Upper lobe of left lung (tissue), 6 donors: ENCODE measurements at places on chromosomes 2 and 18. TPM values are rescaled to one million over a fixed set of nuclear protein-coding genes. Genes with fewer than 3 reads are reported as not detected.

LRP1B gene
- total RNA-seq: under 0.01 TPM

COL4A3 gene
- 55.9 TPM for total RNA-seq

LYG2 gene
- total RNA-seq: not detected

REG1B gene
- total RNA-seq: 5.2 TPM

DNA sequence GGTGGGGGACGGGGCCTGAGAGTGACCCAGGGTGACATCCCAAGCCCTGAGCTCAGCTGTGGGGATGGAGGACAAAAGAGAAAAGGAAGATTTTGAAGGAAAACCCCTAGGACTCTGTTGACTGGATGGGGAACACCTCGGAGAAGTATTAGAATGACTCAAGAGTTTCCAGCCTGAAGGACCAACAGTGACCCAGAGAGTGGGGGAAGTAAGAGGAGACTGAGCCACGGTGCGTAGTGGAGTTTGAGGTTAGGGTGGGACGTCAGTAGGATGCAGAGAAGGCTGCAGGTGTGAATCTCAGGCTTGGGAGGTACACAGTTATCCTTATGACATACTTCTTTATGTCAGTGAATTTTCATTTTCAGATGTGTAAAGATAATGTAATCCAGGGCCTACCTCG is 119.5 kb downstream of the NCK2 start:
- DNase-seq: no peak

GRCh38 chr2:129160879-129161278 is 818.6 kb upstream of the RAB6C start:
- no peak for DNase-seq

GRCh38 chr2:25089605-25090315 is 47.9 kb downstream of the EFR3B start:
- DNase-seq: no peak

GRCh38 chr18:61448316-61448715 is 115.1 kb downstream of the CDH20 start:
- no peak for DNase-seq

GRCh38 chr2:30072250-30072842 is 74.5 kb upstream of the YPEL5 start:
- peak; percentile 45 for DNase-seq
